ENCODE measurements at places on chromosomes 4 and X.
A peak's percentile ranks its signal among the peaks of the same experiment; 100 is the strongest.

- no peak for DNase-seq
Observed at GRCh38 chr4:147633643-147634042, 16.4 kb downstream of the TMEM184C start.

GRCh38 chr4:40448875-40449274 is 113.7 kb downstream of the CHRNA9 start:
- DNase-seq: no peak

DNA sequence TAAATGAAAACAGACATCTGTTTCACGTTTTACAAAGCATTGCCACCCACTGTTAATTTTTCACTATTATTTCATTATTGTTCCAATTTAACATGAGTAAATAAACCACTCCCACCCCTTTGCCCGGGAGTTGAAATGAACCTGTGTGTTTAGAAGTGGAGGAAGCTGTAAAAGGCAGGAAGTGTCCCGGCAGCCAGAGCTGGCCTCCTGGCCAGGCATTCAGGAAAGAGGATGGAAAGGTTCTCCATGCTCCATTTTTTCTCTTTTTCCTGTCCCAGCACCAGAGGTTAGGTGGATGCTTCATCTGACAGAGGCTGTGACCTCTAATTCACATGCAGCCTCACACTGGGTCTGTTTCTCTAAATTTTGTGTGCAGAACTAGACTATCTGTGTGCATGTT is 55.5 kb upstream of the LNX1 start:
- DNase-seq: no peak

GRCh38 chrX:13078739-13079444 is 34.5 kb upstream of the FAM9C start:
- DNase-seq: no peak

GRCh38 chr4:145487631-145488030 is 6.0 kb downstream of the SMAD1 start:
- no peak for DNase-seq

DNA sequence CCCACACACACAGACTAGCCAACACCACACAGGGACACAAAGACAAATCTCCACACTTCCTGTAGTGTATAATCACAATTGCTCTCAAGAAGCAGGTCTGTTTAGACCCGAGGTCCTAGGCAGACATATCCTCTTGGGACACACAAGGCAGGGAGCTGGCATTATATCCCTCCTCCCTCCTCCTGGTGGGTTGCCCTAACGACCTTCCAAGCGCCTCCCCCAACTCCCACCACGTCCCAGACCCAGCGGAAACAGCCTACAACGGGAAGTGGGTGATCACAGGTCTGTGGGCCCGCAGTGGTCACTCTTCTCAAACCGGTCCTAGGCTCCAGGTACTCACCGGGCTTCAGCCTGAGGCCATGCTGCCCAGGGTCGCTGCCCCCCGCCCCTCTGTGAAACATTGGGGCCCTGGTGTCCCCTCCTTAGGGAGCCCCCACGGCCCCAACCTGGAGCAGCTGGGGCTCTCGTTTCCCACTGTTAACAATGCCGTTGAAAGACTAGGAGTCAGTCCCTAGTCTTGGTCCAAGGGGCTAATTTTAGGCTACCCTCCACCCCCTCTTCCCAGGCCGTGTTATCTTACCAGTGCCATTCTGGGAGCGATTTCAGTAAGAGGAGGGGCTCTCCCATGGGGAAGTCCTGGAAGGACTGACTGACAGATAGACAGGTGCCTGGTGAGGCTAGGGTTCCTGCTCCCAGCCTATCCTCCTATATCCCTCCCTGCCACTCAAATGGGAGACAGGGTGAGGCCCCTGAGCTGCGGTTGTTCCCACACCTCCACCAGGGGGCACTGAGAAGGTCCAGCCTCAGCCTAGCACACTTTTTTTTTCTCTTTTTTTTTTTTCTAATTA is at the start of gene ASB12:
Gene ASB12 (minus strand): TSS at position 485 of the 848 bp plus-strand sequence. CDS start 4,957 bp downstream, outside the sequence.
- no peak for DNase-seq

- DNase-seq: no peak
Observed at GRCh38 chr4:70183168-70183939, 12.2 kb upstream of the ODAM start.

DNA sequence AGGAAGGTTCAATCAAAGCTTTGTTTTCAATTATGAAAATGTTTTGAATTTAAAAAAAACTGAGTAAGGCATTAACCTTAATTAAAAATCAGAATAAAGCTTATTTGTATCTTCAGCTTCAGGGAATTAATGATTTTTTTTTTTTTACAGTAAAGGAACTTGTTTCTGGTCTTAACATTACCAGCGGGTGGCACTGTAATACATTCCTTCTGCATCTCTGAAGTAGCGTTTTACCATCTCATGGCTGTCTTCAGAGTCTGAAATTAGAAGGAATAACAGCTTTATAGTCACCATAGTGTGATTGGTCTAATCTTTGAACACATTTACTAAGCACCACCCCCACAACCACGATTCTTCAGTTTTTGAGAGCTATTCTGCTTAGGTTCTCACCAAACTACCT is 102.6 kb downstream of the IL1RAPL2 start:
- DNase-seq: no peak

- no peak for DNase-seq
Observed at GRCh38 chrX:106649523-106650428, 38.0 kb downstream of the RADX start.

DNA sequence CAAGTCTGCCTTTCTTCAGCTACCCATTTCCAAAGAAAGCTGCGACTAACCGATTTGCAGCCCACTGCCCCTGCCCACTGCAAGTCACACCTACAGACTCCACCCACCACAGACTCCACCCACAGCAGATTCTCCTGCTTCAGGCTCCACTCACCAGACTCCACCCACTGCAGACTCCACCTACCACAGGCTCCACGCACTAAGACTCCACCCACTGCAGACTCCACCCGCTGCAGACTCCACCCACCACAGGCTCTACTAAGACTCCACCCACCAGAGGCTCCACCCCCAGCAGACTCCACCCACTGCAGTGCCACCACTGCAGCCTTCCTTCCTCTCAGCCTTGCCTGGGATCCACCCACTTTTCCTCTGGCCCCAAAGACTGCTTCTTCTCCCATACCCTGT is 41.3 kb downstream of the ABLIM2 start:
- no peak for DNase-seq

- no peak for DNase-seq
Observed at GRCh38 chr4:183875251-183875825, 29.8 kb upstream of the STOX2 start.

GRCh38 chrX:56978172-56978571 is 17.2 kb downstream of the SPIN3 start:
- peak; percentile 64 for DNase-seq

GRCh38 chrX:47245156-47245555 is 12.3 kb downstream of the USP11 start:
- DNase-seq: no peak

DNA sequence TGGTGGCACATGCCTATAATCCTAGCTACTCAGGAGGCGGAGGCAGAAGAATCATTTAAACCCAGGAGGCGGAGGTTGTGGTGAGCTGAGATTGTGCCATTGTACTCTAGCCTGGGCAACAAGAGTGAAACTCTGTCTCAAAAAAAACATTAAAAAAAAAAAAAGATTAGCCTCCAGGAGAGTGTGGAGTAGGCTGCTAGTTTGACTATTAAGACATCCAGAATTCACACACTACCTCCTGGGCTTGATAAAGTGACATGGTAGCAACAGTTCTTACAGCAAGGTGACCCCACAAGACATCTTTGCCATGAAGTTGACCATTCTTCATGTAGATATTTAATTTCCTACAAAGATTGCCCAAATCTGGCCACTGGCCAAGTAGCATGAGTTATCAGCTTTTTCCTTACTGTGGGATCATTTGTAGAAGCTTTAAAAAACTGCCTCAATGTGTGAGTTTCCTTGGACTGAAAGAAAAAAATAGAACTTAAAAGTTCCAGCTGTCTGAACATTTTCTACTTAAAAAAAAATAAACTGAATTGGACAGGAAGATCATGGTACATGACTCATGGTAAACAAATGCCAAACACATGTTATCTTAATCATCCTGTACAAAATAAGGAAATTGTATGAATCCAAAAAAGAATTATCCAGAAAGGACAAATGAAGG is 35.3 kb upstream of the SPRY1 start:
- DNase-seq: no peak

DNA sequence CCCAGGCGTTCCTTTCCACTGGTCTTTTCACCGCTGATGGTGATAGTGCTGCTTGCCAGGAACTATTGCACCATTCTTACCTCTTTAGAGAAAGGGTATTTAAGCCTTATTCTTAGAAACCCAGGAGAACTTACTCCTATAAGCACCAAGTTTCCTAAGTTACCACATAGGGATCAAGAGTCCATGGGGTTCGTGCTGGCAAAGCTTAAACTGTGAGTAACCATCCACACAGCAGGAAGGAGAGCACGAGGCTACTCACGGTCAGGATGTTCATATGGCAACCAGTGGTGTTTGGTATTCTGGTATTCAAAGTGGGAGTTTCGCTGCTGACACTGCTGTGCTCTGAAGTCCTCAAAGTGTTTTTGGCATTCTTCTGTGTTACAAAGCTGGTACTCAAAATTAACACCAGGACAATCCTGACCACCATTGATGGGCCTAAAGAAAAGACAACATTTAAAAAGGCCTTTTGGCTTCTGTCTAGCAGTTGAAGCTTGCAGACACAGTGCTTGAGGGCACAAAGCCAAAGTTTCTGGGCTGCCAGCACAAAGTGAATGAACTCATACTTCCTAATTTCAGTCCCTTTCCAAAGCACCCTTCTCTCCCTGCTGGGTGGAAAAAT is 256.9 kb downstream of the ADAMTS3 start:
- DNase-seq: no peak
